Activated T-cell treated with anti-CD3 and anti-CD28 coated beads for 4 hours (primary cell): ENCODE measurements at places on chromosomes 5 and 9.

GRCh38 chr5:155772009-155772662, 554.8 kb upstream of the SGCD start:
- no peak for DNase-seq

GRCh38 chr9:119802621-119803020, 433.4 kb upstream of the BRINP1 start:
- no peak for DNase-seq

- no peak for DNase-seq
Measured at GRCh38 chr9:15276328-15276938, 30.6 kb downstream of the TTC39B start.

GRCh38 chr9:114017741-114018715, 60.1 kb downstream of the AMBP start:
- no peak for DNase-seq

GRCh38 chr5:57778501-57779091, 296.0 kb upstream of the ACTBL2 start:
- DNase-seq = no peak

DNA sequence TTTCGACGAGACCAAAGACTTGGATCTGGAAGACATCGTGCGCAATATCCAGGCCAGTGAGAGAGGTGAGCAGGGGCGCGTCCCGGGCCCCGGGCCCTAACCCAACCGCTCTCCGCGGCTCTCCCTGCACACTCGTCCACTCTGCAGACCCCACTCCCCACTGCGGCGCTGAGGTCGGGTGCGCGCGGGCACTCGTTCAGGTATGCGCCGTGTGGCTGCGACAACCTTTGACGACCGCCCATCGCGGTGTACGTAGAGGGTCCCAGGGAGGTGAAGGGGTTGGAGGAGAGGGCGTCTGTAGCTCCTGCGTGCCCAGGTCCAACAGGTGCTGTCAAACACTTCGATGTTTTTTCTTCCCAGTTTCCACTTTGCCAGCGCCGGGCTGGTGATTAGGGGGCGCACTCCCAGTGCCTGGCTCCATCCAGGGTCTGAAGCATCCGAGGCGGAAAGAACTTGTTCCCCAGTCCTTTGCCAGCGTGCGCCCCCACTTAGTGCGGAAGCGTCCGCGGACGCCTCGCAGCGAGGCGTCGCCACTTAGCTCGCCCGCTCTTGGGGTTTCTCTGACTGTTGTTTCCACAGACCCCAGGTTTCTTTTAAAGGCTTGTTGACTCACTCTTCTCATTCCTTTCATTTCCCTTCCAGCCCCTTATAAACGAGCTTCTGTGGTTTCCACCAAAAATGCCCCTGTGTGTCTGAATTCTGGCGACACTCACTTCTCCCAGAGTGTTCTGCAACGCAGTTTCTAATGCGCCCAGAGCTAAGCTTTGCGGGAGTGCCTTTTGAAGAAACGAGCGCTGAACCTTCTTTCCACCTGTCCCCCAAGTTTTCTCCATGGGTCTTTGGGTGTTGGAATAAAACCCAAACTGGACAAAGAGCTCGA, 1.6 kb downstream of the NPR3 start:
- DNase-seq = no peak

GRCh38 chr5:175840050-175840841, 31.1 kb upstream of the CPLX2 start:
- no peak for DNase-seq
